NCI-H446 (cell line): ENCODE measurements at places on chromosomes 16 and 17.
A peak's percentile ranks its signal among the peaks of the same experiment; 100 is the strongest.

DNA sequence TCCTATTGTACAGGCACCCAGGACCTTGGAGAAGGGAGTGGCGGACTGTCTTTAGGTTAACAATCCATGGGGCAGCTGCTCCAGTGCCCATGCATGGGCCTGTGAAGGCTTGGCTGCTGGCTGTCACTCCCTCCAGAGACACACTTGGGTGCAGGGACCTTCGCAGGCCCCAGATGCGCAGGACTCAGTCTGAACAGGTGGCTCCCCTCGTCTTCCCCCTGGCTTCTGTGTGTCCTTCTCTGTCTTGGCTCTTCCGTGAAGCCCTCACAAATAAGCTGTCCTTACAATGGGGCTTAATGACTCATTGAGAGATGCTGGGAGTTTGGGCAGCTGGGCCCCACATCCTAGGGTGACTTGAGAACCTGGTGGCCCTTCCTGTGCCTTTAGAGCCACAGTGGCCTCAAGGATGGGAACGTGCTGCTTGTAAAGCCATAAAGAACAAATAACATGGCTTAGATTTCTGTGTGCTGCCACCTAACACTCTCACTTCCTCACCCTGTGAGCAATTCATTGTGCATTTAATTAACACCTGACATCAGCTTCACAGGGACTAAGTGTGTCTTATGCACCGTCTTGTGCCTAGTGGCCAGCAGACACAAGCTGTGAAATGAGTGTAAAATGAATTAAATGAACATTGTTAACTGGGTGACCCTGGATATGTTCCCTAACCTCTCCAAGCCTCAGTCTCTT is 340.7 kb downstream of the SNX29 start:
- DNase-seq: no peak

GRCh38 chr17:40471846-40472732 is 28.8 kb downstream of the IGFBP4 start:
- no peak for DNase-seq

GRCh38 chr17:63786971-63787711 is 13.2 kb downstream of the DDX42 start:
- DNase-seq: no peak

- no peak for DNase-seq
These were observed 3.3 kb downstream of the SYNRG start for GRCh38 chr17:37605813-37606505.

DNA sequence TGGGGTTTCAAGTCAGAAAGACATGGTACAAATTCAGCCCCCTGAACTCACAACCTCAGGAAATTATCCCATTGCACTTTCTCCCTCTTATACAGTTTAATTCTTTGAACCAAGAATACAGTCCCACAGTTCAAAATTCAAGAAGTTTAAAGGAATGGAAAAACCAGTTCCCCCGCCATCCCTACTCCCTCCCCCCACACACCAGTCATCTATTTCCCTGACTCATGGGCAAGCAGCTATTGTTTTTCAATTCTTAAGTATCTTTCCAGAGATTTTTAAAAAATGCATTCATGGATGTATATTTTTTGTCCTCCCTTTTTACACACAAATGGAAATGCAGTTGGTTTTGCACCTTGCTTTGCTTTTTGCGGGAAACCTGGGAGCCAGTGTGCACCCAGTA is 7.3 kb downstream of the SYCE1L start:
- no peak for DNase-seq

DNA sequence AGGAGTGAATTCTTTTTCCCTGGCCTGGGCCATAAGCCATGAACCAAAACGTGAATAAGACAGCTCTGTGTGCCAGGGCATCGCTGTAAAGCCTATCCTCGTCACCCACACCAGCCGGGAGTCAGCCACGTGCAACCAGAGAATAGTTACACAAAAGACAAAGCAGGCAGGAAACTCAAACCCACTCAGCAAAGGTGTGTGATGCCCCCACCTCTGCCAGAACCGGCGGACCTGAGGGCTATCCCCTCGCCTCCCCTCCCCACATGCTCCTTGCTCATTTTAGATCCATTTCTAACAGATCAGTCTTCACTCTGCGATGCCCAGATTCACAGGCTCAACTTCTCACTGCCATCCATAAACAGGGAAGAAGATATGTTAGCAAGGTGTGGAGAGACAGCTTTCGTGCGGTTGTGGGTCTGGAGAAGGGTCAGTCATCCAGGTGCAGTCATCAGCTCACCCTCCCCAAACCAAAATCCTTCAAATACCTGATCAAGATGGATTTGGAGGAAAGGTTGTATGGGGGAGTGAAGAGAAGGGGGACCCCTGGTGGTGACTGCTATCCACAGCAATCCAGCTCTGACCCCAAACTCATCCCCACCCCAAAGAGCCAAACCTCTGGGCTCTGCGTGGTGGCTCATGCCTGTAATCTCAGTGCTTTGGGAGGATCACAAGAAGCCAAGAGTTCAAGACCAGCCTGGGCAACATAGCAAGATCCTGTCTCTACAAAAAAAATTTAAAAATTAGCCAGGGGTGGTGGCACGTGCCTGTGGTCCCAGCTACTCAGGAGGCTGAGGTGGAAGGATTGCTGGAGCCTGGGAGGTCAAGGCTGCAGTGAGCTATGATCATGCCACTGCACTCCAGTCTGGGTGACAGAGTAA is 219.2 kb downstream of the C16orf78 start:
- DNase-seq: no peak

DNA sequence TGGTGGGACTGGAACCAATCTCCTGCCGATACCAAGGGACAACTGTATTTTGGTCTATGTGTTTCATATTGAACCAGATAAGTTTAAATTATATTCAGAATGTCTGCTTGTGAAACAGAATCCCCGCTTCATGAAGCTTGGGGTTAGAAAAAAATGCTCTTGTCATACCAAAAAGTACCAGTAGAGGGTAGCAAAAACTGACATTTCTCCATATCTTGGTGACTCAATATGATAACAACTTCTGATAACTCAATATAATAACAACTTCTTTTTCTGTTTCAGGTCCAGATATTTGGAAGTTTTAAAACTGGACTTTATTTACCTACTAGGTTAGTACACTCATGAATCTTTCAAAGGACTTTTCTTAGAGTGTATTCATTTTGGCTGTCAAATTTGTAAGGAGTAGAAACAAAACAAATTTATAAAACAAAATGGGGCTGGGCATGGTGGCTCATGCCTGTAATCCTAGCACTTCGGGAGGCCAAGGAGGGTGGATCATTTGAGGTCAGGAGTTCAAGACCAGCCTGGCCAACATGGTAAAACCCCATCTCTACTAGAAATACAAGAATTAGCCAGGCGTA is 52.3 kb upstream of the ADCY7 start:
- DNase-seq: peak; percentile 33

DNA sequence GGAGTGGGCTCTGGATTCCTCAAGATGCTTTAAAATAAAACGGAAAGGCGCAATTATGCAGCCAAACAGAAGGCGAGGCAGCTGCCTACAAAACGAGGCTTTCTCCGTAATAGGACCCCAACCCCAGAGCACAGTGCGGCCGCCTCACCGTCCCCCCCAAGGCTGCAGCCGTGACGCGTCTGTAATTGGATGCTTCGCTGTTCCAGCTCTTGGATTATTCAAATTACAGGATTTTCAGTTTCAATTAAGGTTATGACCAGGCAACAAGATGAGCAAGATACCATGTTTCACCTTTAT is 37.3 kb upstream of the ABR start:
- DNase-seq: no peak

DNA sequence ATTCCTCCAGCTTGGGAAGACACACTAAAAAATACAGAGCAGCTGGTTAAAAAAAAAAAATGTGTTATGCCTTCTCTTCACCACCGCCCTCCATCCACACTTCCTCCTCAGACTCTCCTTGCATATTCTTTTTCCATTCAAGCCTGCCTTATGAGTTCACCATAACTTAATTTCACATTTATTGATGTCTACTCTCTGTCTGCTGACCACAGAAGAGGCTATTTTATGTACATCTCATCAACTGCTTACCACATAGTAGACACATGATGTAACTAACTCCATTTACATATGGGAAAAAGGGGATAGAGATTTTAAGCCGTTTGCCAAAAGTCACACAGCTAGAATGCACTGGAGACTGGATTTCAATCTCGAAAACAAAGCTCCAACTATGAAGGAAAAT is 409.8 kb downstream of the CDH11 start:
- no peak for DNase-seq

- DNase-seq: no peak
These were observed at the start of gene TMC8 for GRCh38 chr17:78130437-78131101. Gene TMC8, plus strand, starts transcription at chr17:78130771. Its CDS starts 818 bp downstream, at chr17:78131589.
